Heart left ventricle (tissue), 16 donors: ENCODE measurements at places on chromosomes 16 and 17.

DNA sequence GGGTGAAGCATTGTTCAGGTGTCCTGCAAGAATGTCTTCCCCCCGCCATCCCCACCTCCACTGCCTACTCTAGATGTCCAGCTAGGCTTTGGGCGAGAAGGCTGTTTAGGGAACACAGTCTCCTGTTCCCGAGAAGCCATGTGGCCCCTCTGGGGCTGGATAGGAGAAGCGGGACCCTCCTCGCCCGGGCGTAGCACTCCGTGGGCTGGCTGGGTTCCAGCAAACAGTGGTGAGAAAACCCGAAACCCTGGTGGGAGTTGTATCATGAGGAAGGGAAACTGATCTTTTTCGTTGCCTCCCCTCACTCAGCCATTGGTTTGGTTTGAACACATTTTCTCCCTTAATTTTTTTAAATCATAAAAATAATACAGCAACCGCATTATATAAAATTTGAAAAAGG lies 56.6 kb downstream of the IRF8 start:
- DNase-seq, result no peak

DNA sequence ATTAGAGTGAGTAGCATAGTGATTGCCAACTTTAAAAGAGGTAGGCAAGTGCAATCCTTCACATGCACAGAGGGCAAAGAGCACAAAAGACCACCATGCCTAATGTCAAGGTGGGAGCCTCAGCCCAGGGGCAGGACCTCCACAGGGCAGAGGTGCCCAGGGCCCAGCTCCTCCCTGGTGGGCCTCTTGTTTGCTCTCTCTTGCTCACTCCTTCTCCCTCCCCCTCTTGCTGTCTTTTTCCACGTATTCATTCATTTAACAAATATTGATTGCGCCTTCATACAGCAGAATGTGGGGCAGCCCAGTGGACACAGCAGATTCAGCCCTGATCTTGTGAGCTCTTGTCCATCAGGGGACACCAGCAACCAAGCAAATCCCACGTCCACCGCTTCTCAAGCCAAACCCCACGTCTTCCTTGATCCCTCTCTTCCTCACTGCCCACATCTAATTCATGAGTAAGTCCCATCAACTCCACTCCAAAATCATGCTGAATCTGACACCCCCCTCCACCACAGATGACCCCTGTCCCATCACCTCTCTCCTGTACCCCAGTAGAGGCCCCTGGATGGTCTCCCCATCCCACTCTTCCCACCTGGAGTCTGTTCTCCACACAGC lies 44.1 kb upstream of the RPL38 start:
- DNase-seq, result no peak

DNA sequence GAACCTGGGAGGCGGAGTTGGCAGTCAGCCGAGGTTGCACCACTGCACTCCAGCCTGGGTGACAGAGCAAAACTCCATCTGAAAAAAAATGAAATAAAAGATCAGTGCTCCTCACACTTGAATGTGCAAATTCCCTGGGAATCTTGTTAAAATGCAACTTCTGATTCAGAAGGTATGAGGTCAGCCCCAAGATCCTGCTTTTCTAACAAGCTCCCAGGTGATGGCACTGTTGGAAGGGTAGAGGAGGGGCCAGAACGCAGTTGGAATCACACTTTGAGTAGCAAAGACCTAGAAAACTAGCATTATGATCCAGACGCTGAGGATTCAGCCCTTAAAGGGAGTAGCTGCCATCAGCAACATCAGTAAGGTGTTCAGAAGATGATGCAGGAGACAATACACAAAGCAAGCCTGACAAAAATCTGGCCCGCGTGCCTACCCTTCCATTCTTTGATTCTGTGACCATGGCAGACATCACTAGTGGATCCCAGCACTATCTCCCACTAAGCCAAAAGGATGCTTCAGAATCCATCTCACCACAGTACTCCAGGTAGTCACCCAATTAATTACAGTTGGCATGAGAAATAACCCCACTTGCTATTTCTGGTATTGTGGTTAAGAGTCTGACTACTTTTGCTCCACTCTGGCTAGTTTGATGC lies 33.1 kb upstream of the MEIOC start:
- no peak for DNase-seq

- no peak for DNase-seq
These were observed 33.2 kb downstream of the USP32 start for GRCh38 chr17:60358606-60359225.

DNA sequence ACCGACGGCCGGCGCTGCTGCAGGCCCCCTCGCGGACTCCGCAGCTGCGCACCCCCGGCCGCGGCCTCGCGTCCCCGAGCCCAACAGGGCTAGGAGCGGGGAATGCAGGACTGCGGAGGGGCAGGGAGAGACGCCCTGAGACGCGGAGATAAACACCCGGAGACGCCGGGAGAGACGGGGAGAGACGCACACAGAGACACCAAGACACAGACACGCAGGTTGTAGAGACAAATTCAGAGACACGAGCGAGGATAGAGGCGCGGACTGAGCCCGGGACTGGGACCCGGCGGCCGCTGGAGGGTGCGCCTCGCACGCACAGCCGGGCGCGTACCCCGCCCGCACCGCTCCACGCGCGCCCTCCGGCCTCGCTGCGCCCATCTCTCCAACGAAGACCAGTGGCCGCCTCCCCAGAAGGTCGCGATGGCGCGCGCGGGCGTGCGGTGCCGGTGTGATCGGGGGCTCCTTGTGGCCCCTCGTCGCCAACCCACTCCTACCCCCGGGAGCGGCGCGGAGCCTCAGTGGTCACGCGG lies 902 bp downstream of the STAC2 start:
- DNase-seq, result no peak

DNA sequence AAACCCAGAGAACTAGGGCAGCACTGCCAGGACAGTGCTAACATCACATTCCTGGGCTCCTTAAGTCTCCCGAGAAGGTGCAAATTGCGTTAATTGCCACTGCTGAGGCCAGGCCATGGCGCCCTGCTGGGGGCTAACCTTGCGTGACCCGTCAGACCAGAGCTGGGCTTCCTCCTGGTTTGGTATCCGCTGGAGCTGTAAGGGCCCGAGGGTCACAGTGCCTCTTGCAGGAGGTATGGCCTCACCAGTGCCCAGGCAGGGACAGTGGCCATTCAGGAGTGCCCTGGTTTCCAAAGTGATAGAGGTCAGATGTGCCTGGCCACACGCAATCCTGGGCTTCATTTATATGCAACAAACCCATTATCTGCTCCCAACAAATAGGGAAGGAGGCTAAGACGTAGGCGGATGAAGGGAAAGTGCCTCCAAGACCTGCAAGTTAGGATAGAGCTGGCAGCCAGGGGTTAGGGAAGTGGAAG lies 17.7 kb upstream of the ADCY9 start:
- DNase-seq, result no peak

- DNase-seq, result peak; percentile 66
These were observed 17.3 kb upstream of the HEXD start for GRCh38 chr17:82400830-82401229.
